ENCODE measurements at places on chromosomes 11 and 22.

GRCh38 chr11:23095650-23096189 is 235.4 kb upstream of the CCDC179 start:
- DNase-seq, result no peak

DNA sequence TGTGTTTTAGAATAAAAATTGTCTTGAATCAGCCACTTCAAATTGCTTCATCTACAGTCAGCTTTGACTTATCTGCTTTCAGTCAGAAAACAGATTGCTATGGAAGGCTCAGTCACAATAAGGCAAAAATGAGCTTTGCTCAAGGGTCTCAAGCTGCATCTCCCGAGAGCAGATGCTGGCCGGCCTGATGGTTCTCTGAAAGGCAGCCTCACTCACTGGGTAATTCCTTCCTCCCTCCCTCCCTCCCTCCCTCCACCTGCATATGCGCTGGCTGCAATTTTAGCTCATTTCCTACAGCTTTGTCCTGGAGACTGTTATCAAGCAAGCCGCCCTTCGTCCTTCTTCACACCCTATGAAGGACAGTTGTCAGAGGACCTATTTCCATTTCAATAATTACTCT is 1.6 kb upstream of the IZUMO1R start:
- DNase-seq, result no peak

- no peak for DNase-seq
Measured at GRCh38 chr11:14245444-14245843, 113.5 kb downstream of the RRAS2 start.

DNA sequence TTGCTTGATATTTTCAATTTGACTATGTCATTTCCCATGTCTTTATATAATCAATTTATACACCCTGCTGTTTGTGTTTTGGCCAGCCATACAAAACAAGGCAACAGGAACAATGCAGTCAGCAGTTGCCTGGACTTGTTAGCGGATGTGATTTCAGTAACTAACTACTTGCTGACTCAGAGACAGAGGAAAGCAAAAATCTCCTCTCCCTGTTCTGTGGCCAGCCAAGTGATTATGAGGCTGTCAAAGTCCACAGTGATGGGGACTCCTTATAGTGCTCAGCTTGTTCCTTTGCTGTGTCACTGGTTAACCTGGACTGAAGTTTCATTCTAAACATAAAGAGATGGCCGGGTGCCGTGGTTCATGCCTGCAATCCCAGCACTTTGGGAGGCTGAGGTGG is 32.6 kb upstream of the APLP2 start:
- DNase-seq, result no peak

- peak; percentile 76 for DNase-seq
Measured at GRCh38 chr22:24427500-24428164, at the start of gene ADORA2A. TSS of gene ADORA2A (plus strand) at chr22:24427599. CDS start at chr22:24433405, 5,806 bp downstream.

DNA sequence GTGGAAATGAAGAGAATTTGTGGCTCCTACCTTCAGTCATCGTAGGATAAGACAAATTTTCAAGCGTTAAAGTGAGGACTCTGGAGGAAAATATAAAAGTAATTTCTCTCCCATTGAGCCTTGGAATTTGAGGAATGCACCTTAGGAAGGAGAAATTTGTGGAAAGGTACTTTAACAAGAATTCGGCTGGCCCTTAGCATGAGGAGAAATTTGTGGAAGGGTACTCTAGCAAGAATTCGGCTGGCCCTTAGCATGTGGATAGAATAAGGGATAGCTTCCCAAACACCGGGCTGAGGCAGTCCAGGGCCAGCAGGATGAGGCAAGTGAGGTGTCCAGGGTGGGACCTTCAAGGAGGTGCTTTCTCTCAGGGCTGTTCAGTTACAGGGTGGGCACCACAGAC is 33.2 kb upstream of the FAR1 start:
- no peak for DNase-seq

DNA sequence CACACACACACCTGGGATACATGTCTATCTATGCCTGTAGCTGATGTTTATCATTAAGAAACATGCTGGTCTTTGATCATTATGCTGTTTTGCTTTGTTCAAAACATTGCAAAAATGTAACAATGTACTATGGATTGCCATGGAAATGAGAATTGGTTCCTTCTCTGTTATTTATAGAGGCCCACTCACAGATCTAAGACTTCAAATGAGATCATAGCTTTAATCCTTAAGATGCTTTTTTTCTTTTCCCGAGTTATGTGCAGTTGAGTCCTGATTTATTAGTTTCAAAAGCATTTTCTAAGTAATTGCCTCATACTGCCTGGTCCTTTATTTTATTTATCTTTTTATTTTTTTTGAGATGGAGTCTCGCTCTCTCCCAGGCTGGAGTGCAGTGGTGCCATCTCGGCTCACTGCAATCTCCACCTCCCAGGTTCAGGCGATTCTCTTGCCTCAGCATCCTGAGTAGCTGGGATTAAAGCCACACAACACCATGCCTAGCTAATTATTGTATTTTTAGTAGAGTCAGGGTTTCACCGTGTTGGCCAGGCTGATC is 131.4 kb downstream of the LUZP2 start:
- no peak for DNase-seq

GRCh38 chr11:126357055-126357962 is 1.8 kb downstream of the ST3GAL4 start:
- no peak for DNase-seq

- DNase-seq, result no peak
Measured at GRCh38 chr11:10381736-10382135, 73.3 kb upstream of the AMPD3 start.

- no peak for DNase-seq
Measured at GRCh38 chr11:8288824-8289491, 25.3 kb upstream of the LMO1 start.

- no peak for DNase-seq
Measured at GRCh38 chr11:112852143-112852866, 108.9 kb upstream of the NCAM1 start.

DNA sequence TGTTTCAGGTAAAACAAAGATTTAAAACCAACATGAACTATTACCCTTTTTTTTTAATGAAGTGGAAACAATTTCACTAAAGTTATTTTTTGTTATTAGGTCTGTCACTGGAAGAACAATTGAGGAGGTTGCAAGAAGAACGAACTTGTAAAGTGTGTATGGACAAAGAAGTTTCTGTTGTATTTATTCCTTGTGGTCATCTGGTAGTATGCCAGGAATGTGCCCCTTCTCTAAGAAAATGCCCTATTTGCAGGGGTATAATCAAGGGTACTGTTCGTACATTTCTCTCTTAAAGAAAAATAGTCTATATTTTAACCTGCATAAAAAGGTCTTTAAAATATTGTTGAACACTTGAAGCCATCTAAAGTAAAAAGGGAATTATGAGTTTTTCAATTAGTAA is 30.9 kb downstream of the BIRC2 start:
- no peak for DNase-seq

- no peak for DNase-seq
Measured at GRCh38 chr11:66264914-66265313, 3.5 kb upstream of the RAB1B start.

GRCh38 chr11:96155627-96156378 is 187.2 kb downstream of the MAML2 start:
- no peak for DNase-seq

GRCh38 chr11:121890946-121891515 is 225.0 kb downstream of the BLID start:
- no peak for DNase-seq

DNA sequence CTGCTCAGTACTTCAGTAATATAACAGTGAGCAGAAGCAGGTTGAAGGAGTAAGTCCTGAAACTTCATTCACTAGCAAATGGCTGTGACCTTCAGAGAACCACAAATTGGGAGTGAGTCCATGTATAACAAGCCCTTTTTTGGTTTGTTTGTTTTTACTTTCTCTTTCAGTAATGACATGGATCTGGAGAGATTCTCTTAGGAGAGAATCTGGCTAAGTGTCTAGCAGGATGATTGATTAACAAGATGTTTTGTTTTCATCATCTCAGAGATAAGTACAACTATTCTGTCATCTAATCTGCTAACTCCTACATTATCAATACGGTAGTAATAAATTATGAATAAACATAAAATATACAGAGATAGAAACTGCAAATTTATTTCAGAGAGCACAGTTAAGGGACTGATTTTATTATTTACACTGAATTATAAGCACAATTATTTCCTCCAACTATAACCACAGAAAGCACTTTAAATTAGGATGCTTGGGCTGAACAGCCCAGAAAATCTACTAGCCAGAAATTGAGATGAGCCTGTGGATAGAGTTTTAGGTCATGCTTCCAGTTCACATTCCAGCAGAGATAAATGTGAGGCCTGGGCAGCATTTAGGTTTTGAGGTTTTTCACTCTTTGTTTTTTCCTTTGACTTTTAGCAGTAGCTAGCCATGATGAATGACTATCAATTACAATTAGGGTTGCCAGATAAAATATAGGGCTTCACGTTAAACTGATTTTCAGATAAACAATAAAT is 429.3 kb upstream of the FAT3 start:
- DNase-seq, result no peak

GRCh38 chr22:22771696-22772377 is 115.8 kb upstream of the IGLL5 start:
- DNase-seq, result no peak

- no peak for DNase-seq
Measured at GRCh38 chr11:83922318-83922717, 636.2 kb upstream of the CCDC90B start.

GRCh38 chr22:37526376-37526775 is 7.2 kb upstream of the CARD10 start:
- no peak for DNase-seq

DNA sequence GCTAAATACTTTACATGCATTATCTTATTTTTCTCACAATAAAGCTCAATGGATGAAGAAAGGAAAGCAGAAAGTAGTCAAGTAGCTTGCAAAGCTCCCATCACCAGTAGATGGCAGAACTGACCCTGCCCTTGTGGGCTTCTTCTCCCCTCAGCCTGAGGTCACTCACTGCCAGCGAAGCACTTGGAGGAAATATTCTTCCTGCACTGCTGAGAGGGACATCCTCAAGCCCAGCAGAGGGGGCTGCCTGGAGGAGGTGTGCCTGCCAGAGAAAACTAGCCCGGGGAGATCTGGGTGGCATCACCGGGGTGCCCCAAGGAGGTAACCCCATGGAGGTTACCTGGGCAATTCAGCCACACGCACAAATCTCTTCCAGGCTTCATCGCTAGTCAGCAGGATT is 6.6 kb downstream of the APOL4 start:
- DNase-seq, result no peak
